ENCODE measurements at places on chromosomes 5 and 9. TPM values are rescaled to one million over a fixed set of nuclear protein-coding genes. Genes with fewer than 3 reads are reported as not detected.
A peak's percentile ranks its signal among the peaks of the same experiment; 100 is the strongest.

Gene RORB
- not detected for total RNA-seq

Gene SH2D3C
- not detected for total RNA-seq

GRCh38 chr9:22216730-22217172 is 207.6 kb upstream of the CDKN2B start:
- DNase-seq: peak; percentile 72
- H3K4me1 ChIP-seq: peaks cover 59% of the 10 kb centered on the region
- no peak overlapping the region for H3K27ac ChIP-seq
- no peak overlapping the region for H3K4me3 ChIP-seq
- H3K27me3 ChIP-seq: no peaks in the 10 kb centered on the region

DNA sequence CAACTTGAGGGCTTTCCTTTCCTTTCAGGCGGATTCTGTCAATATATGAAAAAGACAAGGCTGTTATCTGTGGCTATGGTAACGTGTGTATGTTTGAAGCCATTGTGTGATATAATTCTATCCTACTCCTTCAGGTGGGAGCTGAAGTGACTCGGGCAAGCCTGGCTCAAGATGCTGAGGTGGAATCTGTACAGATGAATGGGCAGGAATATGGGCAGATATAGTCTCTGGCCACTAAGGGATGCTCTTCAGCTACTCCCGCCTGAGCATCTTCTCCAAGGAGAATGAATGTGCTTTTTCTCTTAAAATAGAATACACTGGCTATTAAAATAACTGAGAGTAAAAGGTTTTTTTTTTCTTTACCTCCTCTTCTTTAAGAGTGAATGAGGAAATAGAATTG is 244.8 kb downstream of the ADGRV1 start:
- H3K36me3 ChIP-seq: no peaks in the 10 kb centered on the region
- H3K4me3 ChIP-seq: no peak overlapping the region
- DNase-seq: no peak
- no peaks in the 10 kb centered on the region for H3K27me3 ChIP-seq

Gene GAPT
- total RNA-seq: not detected

GRCh38 chr5:44387921-44388320 is 1.3 kb downstream of the FGF10 start:
- H3K27me3 ChIP-seq: peaks cover 3% of the 10 kb centered on the region
- H3K4me3 ChIP-seq: no peak overlapping the region
- DNase-seq: no peak
- H3K4me1 ChIP-seq: no peaks in the 10 kb centered on the region
- no peak overlapping the region for H3K27ac ChIP-seq

- no peak overlapping the region for H3K4me3 ChIP-seq
- no peaks in the 10 kb centered on the region for H3K36me3 ChIP-seq
- H3K4me1 ChIP-seq: no peaks in the 10 kb centered on the region
- DNase-seq: no peak
- H3K27me3 ChIP-seq: peaks cover 13% of the 10 kb centered on the region
These were observed 404.9 kb upstream of the ZNF608 start for GRCh38 chr5:125151150-125151900.

GRCh38 chr5:74392711-74393351 is 247.7 kb downstream of the ENC1 start:
- H3K36me3 ChIP-seq: no peaks in the 10 kb centered on the region
- H3K27me3 ChIP-seq: no peaks in the 10 kb centered on the region
- H3K4me1 ChIP-seq: peaks cover 30% of the 10 kb centered on the region
- no peak overlapping the region for H3K27ac ChIP-seq

Gene CCNI2
- not detected for total RNA-seq

Gene FIBCD1
- 8.0 TPM for total RNA-seq

Gene AGTPBP1
- total RNA-seq: 9.0 TPM

GRCh38 chr5:109826-110225 is 17.9 kb downstream of the PLEKHG4B start:
- DNase-seq: no peak
- H3K4me1 ChIP-seq: no peaks in the 10 kb centered on the region
- H3K27ac ChIP-seq: no peak overlapping the region
- no peaks in the 10 kb centered on the region for H3K36me3 ChIP-seq
- H3K27me3 ChIP-seq: peaks cover 43% of the 10 kb centered on the region

DNA sequence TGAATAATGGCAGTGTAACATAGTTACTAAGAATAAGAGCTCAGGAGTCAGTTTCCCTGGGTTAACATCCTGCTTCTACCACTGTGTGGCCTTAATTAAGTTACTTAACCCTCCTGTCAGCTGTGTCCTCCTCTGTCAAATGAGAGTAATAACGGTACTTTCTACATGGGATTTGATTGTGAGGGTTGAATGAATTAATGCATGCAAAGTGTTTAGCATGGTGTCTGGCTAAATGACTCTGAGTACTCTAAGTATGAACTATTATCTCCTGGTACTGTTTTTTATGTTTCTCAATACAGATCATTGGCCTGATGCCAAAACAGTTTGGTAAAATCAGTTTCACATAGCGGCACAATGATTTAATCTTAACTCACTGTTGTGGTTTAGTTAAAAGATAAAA is 19.6 kb downstream of the ZNF131 start:
- no peak overlapping the region for H3K4me3 ChIP-seq
- no peaks in the 10 kb centered on the region for H3K4me1 ChIP-seq
- H3K36me3 ChIP-seq: peaks cover 32% of the 10 kb centered on the region
- no peak for DNase-seq

GRCh38 chr5:80299601-80300000 is 20.2 kb upstream of the SPZ1 start:
- peaks cover 6% of the 10 kb centered on the region for H3K27me3 ChIP-seq
- no peak for DNase-seq
- H3K4me1 ChIP-seq: no peaks in the 10 kb centered on the region
- H3K36me3 ChIP-seq: no peaks in the 10 kb centered on the region
- no peak overlapping the region for H3K27ac ChIP-seq

Gene TMEM174
- total RNA-seq: not detected

DNA sequence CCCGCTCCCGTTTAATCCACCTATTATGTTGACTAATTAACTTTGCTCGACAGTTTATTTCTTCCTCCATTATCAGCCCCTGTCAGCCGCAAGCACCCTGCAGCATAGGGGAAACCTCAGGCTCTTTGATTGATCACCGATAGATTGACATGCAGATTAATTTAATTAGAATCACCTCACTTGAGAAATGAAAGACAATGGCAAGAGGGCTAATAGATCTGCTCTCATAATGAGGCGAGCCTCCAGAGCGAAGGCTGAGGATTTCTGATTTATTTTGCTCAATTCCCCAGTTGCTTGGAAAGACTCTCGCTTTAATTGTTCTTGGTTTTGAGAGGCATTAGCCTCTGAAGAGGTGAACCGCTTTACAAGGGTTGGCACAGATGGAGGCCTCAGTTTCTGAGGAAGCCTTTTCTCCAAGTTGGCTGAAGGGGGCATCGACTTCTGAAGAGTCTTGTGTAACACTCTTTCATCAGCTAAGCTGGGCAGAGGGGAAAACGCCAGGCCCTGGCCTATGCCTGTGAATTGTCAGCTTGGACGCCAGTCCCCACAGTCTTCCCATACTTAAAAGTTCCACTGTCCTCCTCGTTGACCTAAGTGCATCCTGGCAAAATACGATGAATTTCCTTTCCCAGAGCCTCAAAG is 275.4 kb downstream of the EBF1 start:
- no peaks in the 10 kb centered on the region for H3K27me3 ChIP-seq
- no peak for DNase-seq

Gene CAMK4
- total RNA-seq: 4.5 TPM

GRCh38 chr5:76978869-76979268 is 26.0 kb downstream of the CRHBP start:
- peaks cover 13% of the 10 kb centered on the region for H3K27me3 ChIP-seq
- H3K4me3 ChIP-seq: no peak overlapping the region
- DNase-seq: no peak
- H3K4me1 ChIP-seq: no peaks in the 10 kb centered on the region
- H3K36me3 ChIP-seq: no peaks in the 10 kb centered on the region
- H3K27ac ChIP-seq: no peak overlapping the region
